ENCODE measurements at places on chromosomes 1 and 21.

DNA sequence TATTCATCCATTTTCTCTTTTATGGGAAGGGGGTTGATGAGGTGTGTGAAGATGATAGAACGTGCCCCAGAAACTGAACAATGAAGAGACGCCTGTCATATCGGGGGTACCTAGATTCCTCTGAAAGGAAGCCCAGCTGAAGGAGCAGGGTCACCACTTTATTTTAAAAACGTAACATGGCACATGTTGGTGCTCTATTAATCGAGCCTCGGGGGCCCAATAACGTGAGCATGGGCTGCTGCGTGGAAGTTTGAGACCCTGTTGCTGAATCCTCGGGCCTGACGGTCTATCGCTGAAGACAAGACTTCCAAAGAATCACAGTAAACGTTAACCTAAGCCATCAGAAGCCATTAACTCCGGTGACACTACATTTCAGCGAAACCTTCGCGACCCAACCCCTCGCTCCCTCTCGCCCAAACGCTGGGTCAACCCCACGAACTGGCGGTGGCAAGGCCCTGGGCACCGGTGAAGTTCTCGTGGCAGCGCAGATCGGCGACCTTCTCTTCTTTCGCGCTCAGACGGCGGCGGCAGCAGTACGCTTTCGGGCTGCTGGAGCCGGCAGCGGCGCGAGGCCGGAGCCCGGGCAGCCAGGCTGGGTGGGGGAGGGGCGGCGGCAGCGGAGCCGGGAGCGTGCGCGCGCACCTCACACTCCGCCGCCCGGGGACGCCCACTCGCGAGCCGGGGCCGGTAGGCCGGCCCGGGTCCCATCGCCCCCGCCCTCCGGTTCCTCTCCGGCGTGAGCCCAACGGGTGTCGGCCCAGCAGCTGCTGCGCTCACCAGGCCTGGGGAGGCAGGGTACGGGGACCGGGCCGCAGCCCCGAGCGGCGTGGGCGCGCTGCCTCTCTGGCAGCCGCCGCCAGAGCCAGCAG lies 838 bp upstream of the MAN1A2 start:
- no peak for DNase-seq
- no peaks in the 10 kb centered on the region for H3K27me3 ChIP-seq
- H3K4me1 ChIP-seq: peaks cover 48% of the 10 kb centered on the region
- H3K27ac ChIP-seq: peak overlapping the region; percentile 95

DNA sequence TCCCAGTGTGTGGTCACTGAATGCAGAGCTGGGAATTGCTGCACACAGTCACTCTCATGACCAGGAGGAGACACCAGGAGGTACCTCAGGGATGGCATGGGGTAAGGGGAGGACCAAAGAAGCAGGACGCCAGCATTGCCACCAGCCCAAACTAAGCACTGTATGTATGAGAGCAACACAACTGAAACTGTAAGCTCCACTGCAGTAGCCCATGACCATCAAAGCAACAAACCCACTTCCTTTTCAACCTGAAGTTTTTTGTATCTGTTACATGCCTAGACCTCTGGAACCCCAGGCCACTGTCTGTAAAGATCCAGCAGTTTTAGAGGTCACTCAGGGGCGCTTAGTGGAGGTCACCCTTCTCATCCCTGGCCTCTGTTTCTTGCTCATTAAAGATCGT lies 164.3 kb downstream of the SETD4 start:
- no peak overlapping the region for H3K27ac ChIP-seq
- H3K36me3 ChIP-seq: no peaks in the 10 kb centered on the region
- H3K4me3 ChIP-seq: no peak overlapping the region
- no peaks in the 10 kb centered on the region for H3K4me1 ChIP-seq
- H3K27me3 ChIP-seq: no peaks in the 10 kb centered on the region

- no peak overlapping the region for H3K4me3 ChIP-seq
- H3K36me3 ChIP-seq: no peaks in the 10 kb centered on the region
- H3K27ac ChIP-seq: no peak overlapping the region
- H3K27me3 ChIP-seq: no peaks in the 10 kb centered on the region
Observed at GRCh38 chr1:240496941-240497340, 115.0 kb downstream of the GREM2 start.

GRCh38 chr21:17780539-17780938 lies 38.6 kb downstream of the C21orf91 start:
- H3K4me3 ChIP-seq: no peak overlapping the region
- DNase-seq: no peak
- H3K27ac ChIP-seq: no peak overlapping the region
- H3K27me3 ChIP-seq: no peaks in the 10 kb centered on the region

DNA sequence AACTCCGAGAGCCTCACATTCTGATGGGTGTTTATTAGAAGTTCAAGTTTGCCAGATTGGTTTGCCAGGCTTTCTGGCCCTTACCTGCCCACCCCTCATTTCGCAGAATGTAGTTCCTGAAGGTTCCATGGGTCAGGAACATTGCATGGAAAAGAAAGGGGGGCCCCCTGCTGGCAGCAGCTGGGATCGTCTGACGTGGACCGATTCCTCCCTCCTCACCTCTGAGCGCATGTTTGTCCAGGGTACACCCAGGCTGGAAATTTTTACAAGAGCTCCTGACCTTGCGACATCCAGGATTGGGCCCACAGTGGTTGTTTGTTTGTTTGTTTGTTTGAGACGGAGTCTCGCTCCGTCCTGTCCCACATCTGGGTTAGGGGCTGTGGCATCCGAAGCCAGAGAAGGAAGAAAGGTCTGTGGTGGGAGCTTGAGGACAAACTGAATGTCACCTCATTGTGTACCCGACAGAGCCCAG lies 126.0 kb upstream of the TMEM51 start:
- no peak for DNase-seq
- H3K4me1 ChIP-seq: peaks cover 48% of the 10 kb centered on the region
- no peak overlapping the region for H3K4me3 ChIP-seq
- peaks cover 2% of the 10 kb centered on the region for H3K36me3 ChIP-seq
- no peaks in the 10 kb centered on the region for H3K27me3 ChIP-seq
- peak overlapping the region; percentile 87 for H3K27ac ChIP-seq

DNA sequence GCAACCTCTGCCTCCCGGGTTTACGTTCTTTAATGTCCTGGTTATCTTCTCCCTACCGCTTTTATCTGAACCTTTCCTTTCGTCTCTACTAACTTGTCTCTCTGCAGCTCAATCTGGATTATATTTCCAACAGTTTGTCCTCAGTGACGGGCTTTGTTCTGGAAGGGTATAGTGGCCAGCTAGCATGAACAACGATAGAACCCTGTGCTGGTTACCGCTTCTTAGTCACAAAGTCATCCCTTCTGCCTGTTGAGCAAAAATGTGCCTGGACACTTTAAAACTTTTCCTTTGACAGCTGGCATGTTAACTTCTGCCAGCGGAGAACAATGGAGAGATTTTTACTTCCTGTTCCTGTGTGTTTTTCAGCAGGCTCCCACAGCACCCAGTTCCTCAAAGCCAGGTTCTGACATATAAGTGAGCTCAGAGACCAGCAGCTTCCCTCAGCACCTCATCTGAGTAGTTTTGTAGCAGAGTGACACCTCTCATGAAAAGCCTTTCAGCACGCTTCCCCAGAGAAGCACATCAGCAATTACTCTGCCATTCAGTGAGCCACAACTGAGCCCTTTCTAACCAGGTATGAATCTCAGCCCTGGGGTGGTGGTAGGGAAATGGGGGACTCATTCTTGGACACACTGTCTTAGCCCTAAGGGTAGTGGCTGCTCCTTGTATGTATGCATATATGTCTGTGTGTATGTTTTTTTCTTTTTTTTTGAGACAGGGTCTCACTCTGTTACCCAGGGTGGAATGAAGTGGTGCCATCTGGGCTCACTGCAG lies 23.6 kb upstream of the CCDC17 start:
- H3K27ac ChIP-seq: peak overlapping the region; percentile 51
- H3K4me1 ChIP-seq: peaks cover 17% of the 10 kb centered on the region
- peaks cover 10% of the 10 kb centered on the region for H3K36me3 ChIP-seq
- H3K4me3 ChIP-seq: no peak overlapping the region
- H3K27me3 ChIP-seq: no peaks in the 10 kb centered on the region

GRCh38 chr1:166353213-166353612 lies 186.4 kb upstream of the FAM78B start:
- no peaks in the 10 kb centered on the region for H3K36me3 ChIP-seq
- no peak for DNase-seq
- no peaks in the 10 kb centered on the region for H3K27me3 ChIP-seq
- H3K27ac ChIP-seq: no peak overlapping the region
- no peaks in the 10 kb centered on the region for H3K4me1 ChIP-seq

GRCh38 chr1:89822999-89823628 lies 2.3 kb downstream of the LRRC8D start:
- DNase-seq: no peak
- peaks cover 21% of the 10 kb centered on the region for H3K4me1 ChIP-seq
- H3K4me3 ChIP-seq: no peak overlapping the region
- no peaks in the 10 kb centered on the region for H3K36me3 ChIP-seq
- H3K27ac ChIP-seq: no peak overlapping the region
- H3K27me3 ChIP-seq: no peaks in the 10 kb centered on the region

DNA sequence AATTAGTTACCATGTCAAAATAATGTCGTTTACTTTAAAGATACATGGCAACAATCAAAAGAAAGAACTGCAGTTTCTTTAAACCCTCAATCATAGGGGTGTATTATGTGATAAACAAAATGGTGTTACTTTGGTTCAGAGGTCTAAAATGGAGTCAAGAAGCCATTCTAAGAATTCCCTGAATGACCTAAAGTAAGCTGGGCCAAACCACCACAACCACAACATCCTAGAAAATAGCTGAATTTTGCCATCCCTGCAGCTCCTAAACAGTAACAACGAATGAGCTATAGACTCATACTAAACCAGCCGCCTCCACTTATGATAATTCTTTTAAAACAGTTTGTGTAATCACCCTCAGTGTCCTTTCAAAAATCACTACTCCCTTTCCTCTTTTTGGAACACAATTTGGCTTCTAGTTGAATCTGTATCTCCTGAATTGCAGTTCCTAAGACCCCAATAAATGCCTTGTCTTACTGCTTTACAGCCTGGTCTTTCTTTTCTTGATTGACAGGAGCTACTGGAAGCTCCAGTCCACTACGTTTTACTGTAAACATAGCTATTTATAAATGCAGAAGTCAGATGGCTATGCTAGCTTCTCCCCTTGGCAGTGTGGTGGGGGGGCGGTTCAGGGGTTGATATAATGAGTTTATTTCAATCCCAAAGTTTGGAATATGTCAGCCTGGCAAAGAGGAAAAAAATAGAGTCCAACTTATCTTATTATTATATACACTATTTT lies 84.3 kb downstream of the PLPPR4 start:
- no peak overlapping the region for H3K4me3 ChIP-seq
- DNase-seq: no peak
- H3K27ac ChIP-seq: no peak overlapping the region

DNA sequence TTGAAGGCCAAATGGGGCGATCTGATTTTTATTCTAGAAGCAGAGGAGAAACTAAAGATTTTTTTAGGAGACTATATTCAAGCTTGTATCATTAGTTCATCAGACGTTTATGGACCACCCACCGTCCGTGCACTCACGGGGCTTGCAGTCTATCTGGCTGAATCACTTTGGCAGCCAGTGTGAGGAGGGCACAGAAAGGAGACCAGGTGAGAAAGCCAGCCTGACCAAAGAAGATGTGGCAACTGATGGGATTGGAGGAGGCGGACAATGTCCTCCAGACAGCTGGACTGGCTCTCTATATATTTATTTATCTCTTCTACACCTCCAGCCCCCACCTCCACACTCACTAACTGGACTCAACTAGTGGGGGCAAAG lies 822 bp upstream of the ELOVL1 start:
- peaks cover 38% of the 10 kb centered on the region for H3K4me1 ChIP-seq
- H3K4me3 ChIP-seq: peak overlapping the region; percentile 80
- no peak for DNase-seq
- H3K27ac ChIP-seq: peak overlapping the region; percentile 93
- H3K36me3 ChIP-seq: peaks cover 16% of the 10 kb centered on the region

DNA sequence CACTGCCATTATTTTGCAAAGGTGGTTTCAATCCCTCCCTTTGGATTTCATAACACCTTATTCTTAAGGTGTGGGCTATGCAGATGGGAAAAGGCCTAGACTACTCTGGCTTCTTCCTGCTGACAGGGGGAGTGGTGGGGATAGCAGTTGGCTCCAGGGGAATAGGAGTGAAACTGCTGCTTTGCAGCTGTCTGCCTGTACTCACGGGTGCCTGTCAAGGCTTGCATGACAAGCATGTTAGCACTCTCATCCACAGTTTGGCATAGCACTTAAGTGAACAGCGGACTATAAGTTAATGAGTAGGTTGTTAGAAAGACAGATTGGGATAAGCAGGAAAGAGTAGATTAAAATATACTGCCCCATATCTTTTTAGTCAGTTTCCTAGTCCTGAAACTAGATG lies 287.5 kb upstream of the DAB1 start:
- no peaks in the 10 kb centered on the region for H3K36me3 ChIP-seq
- peaks cover 2% of the 10 kb centered on the region for H3K27me3 ChIP-seq
- DNase-seq: no peak
- no peaks in the 10 kb centered on the region for H3K4me1 ChIP-seq
- no peak overlapping the region for H3K27ac ChIP-seq

GRCh38 chr1:24978383-24979032 lies 48.4 kb upstream of the RUNX3 start:
- H3K4me1 ChIP-seq: no peaks in the 10 kb centered on the region
- peaks cover 12% of the 10 kb centered on the region for H3K27me3 ChIP-seq
- no peak overlapping the region for H3K4me3 ChIP-seq
- H3K27ac ChIP-seq: no peak overlapping the region

DNA sequence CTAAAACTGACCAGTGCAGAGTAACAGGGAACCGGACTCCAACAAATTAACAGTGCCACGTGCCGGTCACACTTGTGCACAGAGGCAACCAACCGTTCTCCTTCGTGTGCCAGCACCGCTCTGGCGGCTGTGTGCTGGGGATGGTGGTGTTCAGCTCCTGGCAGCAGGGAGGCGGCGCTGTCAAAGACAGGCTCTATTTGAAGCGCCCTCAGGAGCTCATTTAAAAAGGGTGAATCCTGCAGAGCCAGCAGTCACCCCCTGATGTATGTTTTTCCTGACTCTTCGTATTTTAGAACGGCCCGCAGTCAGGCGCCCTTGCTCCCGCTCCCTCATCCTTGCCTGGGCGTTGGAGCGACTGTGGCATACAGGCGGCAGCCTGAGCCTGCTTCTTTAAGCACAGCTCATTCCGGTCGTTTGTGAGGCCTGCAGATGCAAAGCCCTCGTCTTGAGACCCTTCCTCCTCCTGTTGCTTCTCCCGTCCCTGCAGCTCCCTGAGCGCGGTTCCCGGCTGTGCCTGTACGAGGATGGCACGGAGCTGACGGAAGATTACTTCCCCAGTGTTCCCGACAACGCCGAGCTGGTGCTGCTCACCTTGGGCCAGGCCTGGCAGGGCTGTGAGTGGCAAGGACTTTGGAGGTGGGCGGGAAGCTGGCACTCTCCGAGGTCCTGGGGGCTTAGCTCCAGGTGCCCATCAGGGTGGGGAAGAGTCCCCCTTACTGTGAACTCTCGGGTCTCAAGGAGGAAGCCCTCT lies 1.1 kb downstream of the DFFB start:
- no peaks in the 10 kb centered on the region for H3K27me3 ChIP-seq
- DNase-seq: peak; percentile 80
- H3K36me3 ChIP-seq: no peaks in the 10 kb centered on the region

GRCh38 chr21:14096172-14096571 lies 114.6 kb downstream of the LIPI start:
- no peaks in the 10 kb centered on the region for H3K27me3 ChIP-seq
- no peak overlapping the region for H3K4me3 ChIP-seq
- no peaks in the 10 kb centered on the region for H3K4me1 ChIP-seq
- no peak for DNase-seq

All from chondrocyte (in vitro differentiated cells).